Activated T-helper 1 cell treated with anti-CD3 and anti-CD28 coated beads, Interleukin-12 subunit alpha, Interleukin-12 subunit beta, Interleukin-2, Interleukin-4 antibody, amounts not matched to agents 30 ng/mL and 10 ng/mL and 1 ng/mL, durations not matched to agents 14 hours and 24 hours and 36 hours (primary cell): ENCODE measurements at places on chromosomes 3 and 15.

DNA sequence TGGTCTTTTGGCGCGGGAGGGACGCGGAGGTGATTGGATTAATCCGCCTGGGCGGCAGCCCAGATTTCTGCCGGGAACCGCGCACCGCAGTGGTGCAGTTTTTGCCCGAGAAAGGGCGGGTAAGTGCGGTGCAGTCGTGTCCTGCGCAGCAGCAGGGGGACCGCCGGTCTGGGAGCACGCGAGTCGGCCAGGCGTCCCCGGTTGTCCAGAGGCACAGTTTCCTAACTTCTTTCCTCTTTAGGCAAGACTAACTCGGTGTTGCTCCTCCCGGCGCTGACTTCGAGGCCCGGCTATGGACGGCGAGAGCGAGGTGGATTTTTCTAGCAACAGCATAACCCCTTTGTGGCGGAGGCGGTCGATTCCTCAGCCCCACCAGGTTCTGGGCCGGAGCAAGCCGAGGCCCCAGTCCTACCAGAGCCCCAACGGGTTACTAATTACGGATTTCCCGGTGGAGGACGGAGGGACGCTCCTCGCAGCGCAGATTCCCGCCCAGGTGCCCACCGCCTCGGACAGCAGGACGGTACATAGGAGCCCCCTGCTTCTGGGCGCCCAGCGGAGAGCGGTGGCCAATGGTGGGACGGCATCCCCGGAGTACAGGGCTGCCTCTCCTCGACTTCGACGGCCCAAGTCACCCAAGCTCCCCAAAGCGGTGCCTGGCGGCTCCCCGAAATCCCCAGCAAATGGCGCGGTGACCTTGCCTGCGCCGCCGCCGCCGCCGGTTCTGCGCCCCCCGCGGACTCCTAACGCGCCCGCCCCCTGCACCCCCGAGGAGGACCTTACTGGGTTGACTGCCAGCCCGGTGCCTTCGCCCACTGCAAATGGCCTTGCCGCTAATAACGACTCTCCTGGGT lies 736 bp downstream of the ARHGEF26 start:
- peak; percentile 7 for DNase-seq

- DNase-seq: no peak
These were observed 999.7 kb upstream of the ALCAM start for GRCh38 chr3:104367000-104367399.

DNA sequence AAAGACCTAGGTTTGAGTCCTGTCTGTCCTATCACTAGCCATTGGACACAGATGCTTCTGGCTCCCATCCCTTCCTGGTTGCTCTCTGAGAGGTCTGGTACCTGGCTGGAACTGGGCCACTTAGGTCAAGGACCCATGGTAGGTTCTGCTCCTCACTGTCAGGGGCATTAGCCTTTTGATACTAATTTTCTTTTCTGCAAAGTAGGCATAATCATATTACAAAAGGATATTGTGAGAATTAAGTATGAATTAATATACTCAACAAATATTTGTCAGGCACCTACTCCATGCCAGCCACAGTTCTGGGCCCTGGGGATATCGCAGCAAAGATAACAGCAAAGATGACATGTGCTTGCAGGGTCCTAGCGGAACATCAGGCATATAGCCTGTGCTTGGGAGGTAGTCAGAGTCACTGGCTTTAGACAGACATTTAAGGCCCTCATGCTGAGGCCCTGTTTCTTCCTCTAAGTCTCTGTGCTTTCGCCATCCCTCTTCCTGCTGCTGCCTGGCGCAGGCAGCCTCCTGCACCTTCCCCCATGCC lies 25.6 kb upstream of the LCTL start:
- no peak for DNase-seq

DNA sequence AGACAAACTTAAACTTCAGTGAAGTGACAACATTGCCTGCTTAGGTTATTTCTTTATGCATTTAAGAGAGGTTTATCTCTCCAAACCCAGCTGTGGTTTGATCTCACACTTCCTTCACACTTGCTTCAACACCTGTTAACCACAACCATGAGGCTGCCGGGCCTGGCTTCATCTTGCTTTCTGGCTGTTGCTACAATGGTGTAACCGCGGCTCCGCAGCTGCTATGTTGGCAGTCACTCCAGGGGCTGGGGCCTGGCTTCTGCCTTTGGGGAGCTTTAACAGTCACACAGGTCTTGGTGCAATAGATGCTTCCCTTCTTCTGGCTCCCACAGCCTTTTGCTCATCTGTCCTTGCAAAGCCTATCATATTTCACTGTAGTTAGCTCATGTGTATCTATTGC lies 72.9 kb upstream of the MNS1 start:
- DNase-seq: peak; percentile 50

GRCh38 chr3:146277953-146278631 lies 27.2 kb upstream of the PLSCR4 start:
- DNase-seq: no peak

DNA sequence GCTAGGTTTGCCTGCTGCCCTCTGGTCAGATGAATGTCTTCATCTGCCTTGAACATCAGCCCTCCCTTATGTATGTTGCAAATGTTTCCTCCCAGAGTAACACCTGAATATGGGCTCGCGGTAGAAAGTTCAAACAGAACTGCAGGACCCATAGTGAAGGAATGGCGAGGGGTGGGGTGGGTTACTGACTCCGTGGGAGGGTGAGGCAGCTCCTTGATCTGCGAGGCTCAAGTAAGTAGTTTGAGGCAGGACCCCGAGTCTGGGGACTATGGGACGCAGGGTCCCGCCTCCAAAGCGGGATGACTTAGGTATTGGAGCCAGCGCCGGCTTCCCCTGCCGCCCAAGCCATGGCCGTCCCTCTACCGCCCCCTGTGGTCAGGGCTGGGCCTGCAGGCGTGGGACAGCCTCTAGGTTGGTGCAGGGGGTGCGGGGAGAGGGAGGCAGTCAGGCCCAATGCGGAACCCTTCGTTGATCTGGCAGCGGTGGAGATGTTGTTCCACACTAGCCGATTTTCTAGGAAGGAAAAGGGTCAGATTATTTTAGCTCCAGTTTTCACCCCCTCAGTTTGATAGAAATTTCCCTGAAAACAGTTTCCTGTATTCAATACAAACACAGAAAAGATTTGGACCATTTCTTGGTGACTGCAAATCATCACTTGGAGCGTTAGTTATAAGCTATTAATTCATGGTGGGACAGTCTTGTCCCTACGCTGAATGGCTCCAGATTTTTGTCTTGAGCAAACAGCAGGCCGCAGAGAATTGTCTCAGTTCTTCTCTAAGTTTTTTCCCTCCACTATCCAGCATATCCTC lies 72.3 kb downstream of the CORO2B start:
- DNase-seq: peak; percentile 29

DNA sequence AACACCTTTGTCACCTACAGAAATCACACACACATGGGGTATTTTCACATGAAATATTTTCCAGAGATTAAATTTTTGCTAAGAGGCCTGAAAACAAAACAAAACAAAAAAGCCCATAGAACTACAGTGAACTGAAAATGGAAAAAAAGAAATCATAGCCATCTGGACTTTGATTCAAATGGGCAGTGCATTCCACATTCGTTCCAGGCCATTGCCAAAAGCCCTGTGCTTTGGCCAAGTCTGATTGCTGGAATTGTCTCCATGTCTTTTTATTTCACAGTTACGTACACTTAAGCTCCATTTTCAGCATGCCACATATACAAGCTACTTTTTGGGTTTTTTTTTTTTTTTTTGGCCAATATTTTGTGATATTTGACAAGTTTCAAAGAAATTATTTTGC lies 47.1 kb downstream of the TFG start:
- DNase-seq: no peak

DNA sequence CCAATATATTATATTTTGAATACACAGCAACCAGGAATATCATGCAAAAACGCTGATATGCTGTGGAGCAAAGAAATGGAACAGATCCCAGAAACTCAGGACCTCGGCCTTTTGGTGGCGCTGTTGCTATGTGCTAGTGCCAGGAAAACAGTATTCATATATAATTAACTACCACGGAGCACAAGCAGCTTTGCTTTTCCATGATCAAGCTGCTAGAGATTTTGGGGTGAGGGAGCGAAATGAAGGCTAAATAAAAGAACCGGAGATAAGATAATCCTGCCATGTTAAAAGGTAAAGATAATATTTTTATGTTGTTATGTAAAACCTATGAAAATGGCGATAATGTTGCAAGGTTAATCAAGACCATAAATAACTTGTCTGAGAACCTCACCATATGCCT lies 157.7 kb upstream of the FAM3D start:
- no peak for DNase-seq

DNA sequence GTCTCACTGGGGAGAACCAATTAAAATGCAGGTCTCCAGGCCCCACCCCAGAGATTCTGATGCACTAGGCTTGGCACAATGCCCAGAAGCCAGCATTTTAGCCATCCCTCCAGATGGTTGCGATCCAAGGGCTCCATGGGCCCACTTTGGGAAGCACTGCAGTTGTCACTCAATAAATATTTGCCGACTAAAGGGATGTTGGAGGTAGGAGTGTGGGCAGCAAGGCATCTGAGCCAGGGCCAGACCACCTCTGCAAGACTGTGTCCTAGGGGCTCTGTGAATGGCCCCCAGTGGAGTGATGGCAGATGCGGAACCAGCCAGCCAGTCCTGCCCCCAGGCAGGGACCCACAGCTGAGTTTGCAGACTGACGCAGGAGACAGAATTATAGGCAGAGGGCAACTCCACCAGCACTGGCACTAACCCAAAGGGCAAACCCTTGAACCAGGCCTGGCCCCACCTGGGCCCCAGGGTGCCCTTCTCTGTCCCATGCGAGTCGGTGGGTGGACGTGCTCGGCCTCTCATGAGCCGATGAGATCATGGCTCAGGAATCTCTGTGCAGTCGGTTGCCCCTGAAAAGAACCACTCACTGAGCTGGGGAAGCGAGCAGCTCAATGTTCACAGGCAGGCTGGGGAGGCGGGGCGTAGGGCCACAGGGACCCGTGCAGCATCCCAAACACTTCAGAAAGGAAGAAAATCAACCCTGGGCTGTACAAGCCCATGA lies 49.7 kb downstream of the SEMA5B start:
- no peak for DNase-seq
